ENCODE measurements at places on chromosomes 1 and 21.

- no peak for DNase-seq
Observed at GRCh38 chr1:9569267-9569666, 19.4 kb upstream of the TMEM201 start.

DNA sequence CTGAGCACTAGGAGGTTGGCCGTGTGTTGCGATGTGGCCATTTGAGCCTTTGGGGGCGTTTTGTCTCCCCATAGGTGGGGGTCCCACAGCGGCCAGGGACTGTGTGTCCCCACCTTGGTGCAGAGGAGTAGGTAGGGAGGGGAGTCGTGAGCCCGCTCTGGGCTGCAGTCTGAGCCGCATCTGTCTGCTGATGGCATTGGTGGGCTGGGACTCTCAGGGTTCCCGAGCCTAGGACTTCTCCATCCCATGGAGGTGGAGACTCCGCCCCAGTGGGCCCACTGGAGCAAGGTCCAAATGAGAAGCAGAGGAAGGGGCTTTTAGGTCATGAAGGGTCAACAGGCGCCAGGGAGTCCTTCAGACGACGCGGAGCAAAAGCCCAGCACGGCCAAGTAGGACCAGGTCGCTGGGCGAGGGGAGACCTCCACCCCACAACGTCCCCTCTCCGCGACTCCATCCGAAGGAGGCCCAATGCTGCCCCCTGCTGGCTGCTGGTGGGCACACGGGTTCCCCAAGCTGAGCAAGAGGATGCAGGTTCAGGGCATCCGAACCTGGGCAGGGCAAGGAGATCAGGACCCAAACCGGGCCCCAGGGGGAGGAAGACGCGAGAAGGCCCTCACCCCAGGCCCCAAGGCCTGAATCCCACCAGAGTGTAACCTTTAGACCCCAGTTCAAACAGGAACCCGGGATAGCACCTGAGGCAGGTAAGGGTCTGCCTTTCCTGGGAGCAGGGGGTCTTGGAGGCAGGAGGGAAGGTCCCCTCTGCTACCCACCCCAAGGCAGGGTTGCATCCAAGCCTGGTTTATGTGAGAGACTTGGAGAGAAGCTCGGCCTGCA, 14.9 kb downstream of the TTC34 start:
- peak; percentile 78 for DNase-seq

DNA sequence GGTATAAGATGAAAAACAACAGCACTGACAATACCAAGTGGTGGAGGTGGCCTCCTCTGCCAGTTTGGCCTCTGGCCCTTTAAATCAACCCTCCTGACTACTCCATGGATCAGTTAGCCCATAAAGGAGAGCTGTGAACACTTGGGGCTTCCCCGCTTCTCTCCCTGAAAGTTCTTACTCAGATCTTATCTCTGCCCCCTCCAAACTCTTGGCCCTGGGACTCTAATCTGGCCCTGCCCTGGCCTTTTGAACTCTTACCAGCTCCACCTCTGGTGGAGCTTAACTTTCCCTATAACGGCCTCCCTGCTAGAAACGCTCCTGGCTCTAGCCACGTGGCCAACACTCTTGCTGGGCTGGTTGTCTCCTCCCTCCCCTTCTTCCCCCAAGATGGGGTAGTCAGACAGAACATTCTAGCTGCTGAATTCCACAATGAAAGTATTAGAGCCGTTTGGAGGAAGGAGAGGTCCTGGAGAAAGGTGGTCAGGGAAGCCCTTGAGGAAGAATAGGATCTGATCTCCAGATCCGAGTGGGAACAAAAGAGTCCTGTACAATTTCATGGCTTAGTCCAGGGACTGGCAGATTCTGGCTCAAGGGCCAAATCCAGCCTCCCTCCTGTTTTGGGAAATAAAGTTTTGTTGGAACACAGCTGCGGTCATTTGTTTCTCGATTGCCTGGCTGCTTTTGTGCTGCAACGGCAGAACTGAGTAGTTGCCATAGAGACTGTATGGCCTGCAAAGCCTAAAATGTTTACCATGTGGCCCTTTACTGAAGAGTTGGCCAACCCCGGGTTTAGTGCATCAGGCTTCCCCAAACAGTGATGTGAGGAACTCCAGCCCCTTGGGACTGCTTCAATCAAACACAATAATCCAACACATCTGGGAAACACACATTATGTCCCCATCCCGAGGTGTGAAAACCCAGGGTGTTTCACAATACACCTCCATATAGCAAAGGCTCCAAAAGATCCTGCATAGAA, 9.5 kb upstream of the PIGR start:
- DNase-seq = no peak

DNA sequence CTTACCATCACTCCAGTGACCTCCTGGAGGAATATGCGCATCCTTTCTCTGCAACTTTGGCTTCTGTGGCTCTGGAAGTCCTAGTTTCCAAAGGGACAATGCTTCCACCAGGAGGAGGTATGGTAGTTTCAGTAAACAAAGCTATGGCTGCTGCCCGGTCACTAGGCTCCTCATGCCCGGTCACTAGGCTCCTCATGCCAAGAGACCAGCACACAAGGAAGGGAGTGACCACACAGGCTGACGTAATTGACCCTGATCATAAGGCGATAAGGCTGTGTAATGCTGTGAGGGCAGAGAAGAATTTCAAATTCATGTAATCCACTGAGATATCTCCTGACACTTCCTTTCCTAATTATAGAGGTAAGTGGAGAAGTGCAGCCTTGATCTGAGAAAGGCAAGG, 102.9 kb downstream of the DTL start:
- no peak for DNase-seq

DNA sequence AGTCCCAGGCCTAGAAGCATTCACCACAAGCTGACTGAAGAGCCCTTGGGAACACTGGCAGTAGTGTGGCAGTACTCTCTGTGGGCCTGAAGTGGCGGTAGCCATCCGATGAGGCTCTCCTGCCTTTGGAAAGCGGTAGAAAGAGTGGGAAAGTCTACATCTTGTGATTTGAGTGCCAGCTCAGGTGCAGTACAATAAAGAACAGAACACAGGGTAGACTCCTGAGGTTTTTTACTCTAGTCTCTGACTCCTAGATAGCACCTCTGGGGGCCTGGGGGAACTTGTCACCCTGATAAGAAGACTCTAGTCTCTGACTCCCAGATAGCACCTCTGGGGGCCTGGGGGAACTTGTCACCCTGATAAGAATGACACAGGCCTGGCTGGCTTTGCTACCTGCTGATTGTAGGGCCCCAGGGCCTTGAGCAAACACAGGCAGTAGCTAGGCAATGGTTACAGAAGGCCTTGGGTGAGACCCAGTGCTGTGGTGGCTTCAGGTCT, 18.0 kb upstream of the IL20 start:
- DNase-seq = no peak

GRCh38 chr1:60739729-60740128, 342.6 kb upstream of the NFIA start:
- no peak for DNase-seq

GRCh38 chr1:234972411-234973191, 156.0 kb downstream of the TOMM20 start:
- no peak for DNase-seq

DNA sequence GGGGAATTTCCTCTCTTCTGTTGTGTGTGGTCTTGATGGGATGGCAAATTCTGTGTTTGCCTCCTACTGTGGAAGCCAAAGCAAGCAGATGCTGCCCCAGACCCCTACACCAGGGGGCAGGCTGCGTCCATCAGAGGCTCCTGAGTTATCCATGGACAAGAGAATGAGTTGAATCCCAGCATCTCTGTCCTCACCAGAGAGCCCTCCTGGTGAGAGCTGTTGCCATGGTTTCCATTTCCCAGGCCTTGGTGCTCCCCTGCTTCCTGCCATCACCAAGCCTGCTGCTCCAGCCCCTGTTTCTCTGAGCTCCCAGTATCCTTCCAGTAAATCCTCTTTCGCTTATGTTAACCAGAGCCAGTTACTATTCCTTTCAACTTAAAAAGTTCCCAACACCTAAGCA, 20.4 kb upstream of the GNG12 start:
- no peak for DNase-seq

- DNase-seq = peak; percentile 92
Observed at GRCh38 chr1:179025125-179025974, at the start of gene FAM20B. FAM20B (plus strand) TSS chr1:179025894; CDS start chr1:179043848, 17,954 bp downstream.

- no peak for DNase-seq
Observed at GRCh38 chr1:60813071-60813470, 269.3 kb upstream of the NFIA start.

DNA sequence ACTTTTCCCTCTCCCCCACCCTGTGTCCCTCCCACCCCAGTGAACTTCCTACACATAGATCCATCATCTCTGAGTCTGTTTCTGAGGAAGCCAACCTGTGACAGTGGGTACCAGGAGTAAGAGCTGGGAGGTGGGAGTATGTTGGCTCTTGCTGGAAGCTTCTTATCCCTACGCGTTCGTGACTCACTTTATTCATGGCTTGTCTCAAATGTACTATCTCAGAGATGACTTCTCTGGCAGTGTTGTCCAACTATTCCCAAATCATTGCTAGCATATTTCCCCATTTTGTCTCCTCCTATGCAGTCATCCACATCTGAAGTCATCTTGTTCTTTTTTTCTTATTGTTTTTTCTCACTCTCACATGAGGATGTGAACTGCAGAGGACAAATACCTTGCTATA, 88.0 kb downstream of the HIVEP3 start:
- DNase-seq = no peak

- no peak for DNase-seq
Observed at GRCh38 chr1:59124166-59124565, 172.7 kb upstream of the FGGY start.

DNA sequence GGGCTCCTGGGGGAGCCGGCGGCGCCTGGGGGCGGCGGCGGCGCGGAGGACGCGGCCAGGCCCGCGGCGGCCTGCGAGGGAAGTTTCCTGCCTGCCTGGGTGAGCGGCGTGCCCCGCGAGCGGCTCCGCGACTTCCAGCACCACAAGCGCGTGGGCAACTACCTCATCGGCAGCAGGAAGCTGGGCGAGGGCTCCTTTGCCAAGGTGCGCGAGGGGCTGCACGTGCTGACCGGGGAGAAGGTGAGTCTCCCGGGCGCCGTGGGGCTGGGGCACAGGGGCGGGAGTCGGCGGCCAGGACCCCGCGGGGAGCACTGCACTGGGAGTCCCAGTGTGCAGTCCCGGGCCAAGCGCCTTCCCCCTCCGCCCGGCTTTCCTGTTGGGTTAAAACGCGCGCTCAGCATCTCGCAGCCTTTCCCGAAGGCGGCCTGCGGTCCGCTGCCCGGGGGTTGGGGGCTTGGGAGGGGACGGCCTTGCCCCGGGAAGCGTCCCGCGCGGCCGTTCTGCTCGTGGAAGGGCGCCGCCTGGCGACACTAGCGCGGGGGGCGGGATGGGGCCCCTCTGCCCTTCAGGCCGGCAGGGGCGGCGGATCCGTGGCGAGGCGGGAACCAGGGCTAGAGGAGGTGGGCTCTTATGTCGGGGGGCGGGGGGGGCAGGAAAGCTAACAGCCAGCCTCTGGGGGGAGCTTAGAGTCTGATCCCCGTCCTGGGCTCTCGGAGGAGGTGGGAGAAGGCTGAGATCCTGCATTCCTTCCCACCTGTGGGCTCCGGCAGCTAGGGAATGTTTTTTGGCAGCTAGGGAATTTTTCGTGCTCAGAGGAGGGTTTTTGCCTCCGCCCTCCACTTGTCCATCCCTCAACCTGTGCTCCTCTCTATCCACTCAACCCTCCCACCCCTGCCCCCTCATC, 1.1 kb downstream of the HUNK start:
- DNase-seq = peak; percentile 53

GRCh38 chr21:17461582-17461981, 51.3 kb upstream of the CXADR start:
- DNase-seq = no peak

- no peak for DNase-seq
Observed at GRCh38 chr21:34599534-34600101, 15.3 kb downstream of the RCAN1 start.

DNA sequence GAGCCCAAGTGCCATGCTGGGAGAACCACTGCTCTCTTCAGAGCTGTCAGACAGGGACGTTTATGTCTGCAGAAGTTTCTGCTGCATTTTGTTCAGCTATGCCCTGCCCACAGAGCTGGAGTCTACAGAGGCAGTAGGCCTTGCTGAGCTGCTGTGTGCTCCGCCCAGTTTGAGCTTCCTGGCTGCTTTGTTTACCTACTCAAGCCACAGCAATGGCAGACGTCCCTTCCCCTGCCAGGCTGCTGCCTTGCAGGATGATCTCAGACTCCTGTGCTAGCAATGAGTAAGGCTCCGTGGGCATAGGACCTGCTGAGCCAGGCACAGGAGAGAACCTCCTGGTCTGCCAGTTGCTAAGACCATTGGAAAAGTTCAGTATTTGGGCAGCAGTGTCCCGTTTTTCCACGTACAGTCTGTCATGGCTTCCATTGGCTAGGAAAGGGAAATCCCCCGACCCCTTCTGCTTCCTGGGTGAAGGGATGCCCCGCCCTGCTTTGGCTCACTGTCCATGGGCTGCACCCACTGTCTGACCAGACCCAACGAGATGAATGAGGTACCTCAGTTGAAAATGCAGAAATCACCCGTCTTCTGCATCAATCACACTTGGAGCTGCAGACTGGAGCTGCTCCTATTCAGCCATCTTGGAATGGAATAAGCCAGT, 31.9 kb downstream of the CYP4B1 start:
- no peak for DNase-seq

DNA sequence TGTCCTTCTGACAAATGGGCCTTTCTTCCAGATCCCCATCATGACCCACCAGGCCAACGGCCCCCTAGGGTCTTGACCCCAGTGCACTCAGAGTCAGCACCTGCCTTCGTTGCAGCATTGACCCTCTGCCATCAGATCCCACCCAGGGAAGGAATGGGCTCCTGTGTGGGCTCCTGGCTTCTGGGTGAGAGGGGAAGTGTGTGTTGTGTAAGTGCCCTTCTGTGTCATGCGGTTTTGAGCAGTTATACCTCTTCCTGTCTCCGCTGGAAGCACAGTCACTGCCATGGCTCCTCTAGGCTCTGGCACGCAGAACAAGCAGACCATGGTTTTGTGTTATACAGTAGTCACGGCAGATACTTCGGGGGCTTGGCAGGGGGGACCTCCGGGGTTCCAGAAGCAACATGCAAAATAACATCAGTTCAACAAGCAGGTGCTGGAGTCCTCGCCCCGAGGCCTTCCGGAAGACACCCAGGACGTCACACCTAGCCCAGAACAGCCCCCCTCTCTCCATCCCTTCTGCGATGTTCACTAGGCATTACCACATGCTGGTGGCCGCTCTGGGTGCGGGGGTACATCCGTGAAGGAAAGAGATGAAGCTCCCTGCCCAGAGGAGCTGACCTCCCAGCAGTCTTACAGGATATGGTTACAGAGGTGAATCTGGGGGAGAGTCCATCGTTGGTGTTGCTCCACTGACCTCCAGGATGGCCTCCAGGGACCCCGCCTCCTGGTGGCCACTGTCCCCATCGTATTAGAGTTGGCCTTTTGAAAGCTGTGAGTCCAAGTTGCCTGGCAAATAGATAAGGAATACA, 17.4 kb upstream of the KCNAB2 start:
- peak; percentile 33 for DNase-seq

- no peak for DNase-seq
Observed at GRCh38 chr1:47564570-47564969, 126.7 kb downstream of the FOXD2 start.

DNA sequence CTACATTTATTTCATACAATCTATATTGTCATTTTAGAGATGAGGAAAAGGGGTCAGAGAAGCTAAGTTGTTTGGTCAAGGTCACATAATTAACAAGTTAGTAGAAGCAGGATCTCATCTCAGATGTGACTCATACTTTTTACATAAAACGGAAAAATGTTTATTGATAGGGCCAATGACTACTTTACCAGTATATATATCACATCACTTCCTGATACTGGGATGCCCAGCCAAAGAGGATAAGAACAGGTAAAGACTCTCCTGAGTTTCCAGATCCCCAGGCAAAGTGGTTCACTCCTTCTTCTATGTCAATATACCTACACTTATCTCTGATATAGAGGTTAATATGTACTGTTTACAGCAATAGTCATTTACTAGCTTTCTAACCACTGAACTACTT, 21.0 kb downstream of the YIPF1 start:
- no peak for DNase-seq

All from stimulated activated CD4-positive, alpha-beta T cell treated with anti-CD3 and anti-CD28 coated beads, Interleukin-12 subunit alpha, Interleukin-12 subunit beta, amount 100 ng/mL, for 4 hours (primary cell).